Mesenteric fat pad (tissue), 1 donor: ENCODE measurements at places on chromosomes 12 and 14. TPM values are rescaled to one million over a fixed set of nuclear protein-coding genes. Genes with fewer than 3 reads are reported as not detected.

GRCh38 chr12:124869059-124869665 is 5.5 kb upstream of the SCARB1 start:
- no peak for DNase-seq

- no peak for DNase-seq
These were observed 290.6 kb upstream of the NAV3 start for GRCh38 chr12:77540097-77540496.

- no peak for DNase-seq
These were observed 21.9 kb upstream of the KLC1 start for GRCh38 chr14:103606963-103607668.

RNFT2 gene
- 2.1 TPM for total RNA-seq

SIX1 gene
- total RNA-seq: 2.6 TPM

USP30 gene
- 15.1 TPM for total RNA-seq

DNA sequence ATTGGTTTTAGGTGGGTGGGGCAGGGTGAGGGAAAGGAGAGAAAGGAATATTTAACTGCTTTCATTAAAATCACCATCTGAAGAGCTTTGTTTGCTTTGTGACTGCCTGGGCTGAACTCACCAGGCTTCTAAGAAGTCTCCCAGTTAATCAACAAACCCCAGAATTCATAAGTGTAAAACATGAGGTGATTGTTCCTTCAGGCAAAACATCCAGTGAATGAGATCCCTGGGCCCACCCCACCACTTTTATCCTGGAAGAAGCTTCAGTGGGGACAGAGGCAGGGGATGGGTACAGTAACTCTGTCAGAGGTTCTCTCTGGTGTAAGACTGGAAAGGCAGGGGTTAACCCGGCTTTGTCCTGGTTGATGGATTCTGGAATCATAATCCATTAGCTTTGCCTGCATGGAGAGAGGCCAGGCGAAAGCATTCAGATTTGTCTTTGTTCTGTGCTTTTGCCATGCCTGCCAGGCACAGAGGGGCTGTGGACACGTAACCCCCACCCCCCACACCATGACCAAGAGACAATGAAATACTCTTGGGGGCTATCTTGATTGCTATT is 16.7 kb downstream of the PDE1B start:
- DNase-seq: peak; percentile 37

GRCh38 chr12:81705586-81705985 is 53.6 kb downstream of the PPFIA2 start:
- DNase-seq: no peak

GRCh38 chr14:36502558-36503508 is 17.2 kb downstream of the NKX2-1 start:
- no peak for DNase-seq

- no peak for DNase-seq
These were observed 10.6 kb upstream of the DNAL1 start for GRCh38 chr14:73634011-73634833.

GRCh38 chr14:61841145-61841544 is 78.9 kb downstream of the SNAPC1 start:
- no peak for DNase-seq

FOXG1 gene
- total RNA-seq: not detected

DNA sequence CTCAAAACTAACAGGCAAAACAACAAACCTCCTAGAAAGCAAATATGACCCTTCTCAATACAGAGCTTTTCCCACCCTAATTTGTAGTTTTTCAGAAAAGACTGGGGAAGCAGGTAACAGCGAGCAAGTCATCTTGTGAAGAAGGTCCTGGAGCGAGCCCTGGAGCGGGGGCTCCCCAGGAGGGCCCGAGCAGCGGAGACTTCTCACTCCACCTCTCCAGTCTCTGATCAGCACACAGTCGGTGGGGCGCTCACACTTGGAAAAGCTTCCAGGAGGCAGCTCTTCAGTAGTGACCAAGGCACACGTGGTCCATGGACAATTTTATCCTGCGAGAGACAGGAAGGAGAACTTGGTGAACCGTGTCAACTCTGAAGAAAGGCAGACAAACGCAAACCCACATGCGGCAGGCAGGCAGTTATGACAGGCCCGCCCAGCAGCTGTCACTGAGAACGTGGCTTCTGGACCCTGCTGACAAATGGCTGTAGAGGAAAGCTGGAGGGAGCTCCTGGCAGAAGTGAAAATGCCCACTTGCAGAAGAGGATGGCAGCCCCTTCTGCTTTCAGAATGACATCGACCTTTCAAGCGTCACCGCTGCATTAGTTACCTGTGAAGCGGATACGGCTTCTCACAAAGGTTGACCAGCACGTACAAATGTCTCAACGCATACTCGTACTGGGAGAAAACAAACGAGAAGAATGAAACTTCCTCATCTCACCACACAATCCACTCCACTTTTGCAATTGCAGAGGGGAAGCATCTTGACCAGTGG is 44.2 kb downstream of the LGMN start:
- DNase-seq: no peak
